ENCODE measurements at places on chromosomes 2 and 18.
A peak's percentile ranks its signal among the peaks of the same experiment; 100 is the strongest.

GRCh38 chr2:211423018-211423417 lies 866.6 kb downstream of the CPS1 start:
- DNase-seq = no peak

DNA sequence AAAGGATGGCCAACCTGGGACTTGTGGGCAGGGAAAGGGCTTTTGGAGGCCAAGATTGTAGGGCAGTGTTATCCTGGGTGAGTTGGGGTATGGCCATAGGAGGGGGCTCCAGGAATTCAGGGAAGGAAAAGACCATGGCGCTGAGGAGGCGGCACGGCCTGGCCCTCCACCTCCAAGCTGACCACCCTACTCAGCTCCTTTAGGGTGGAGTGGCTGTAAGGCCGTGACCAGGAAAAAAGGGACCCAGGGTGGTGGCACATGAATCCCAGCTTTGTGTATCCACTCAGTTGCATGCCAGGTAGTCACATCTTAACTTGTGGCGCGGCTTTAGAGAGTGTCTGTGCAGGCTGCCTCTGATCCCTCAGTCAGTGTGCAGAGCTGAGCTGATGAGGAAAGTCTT lies 168.1 kb downstream of the AGAP1 start:
- DNase-seq = no peak

DNA sequence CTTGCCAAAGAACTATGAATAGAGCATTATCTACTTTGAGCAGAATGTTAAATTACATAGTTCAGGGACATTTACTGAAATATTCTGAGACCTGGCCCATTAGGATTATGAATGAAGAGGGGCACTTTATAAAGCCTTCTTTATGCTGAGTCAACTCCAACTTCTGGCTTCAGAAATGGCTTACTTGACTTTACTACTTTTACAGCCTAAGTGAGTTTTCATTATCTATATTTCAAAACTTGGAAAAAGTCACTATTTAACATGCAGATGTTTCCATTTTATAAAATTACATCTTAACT lies 37.7 kb downstream of the SESTD1 start:
- no peak for DNase-seq

DNA sequence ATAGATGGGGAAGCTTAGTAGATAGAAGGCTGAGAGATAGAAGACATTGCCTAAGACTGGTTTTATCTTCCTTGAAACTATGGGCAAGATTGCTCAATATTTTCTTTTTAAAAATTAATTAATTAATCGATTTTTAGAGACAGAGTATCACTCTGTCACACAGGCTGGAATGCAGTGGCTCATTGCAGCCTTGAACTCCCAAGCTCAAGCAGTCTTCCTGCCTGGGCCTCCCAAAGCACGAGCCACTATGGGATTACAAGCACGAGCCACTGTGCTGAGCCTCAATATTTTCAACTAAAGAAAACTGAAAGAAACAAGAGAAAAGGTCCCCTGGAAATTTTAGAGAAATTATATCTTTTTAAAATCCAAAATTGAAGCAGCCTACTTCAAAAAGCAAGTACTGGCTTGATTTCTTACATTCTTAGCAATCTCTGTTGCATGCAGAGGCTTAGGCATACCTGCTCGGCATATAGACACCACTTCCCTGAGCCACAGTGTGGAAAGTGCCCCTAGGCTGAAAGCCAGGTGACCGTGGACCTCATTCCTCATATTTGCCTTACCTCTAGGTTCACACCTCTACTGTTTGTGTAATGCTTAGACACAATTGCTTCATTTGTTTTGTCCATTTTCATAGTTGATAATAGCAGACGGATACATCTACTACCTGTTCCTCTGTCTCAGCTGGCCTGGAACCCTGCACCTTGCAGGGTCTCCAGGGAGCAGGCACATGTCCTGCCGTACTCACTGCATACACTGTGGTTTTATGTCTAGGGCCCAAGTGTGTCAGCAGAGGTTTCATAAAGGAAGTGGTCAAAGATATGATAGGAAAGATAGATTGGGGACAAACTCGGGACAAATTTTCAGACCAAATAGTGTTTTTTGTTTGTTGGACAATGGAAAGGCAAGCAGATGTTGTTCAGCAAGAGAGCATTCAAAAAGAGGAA lies 166.5 kb upstream of the ALPP start:
- DNase-seq = no peak

DNA sequence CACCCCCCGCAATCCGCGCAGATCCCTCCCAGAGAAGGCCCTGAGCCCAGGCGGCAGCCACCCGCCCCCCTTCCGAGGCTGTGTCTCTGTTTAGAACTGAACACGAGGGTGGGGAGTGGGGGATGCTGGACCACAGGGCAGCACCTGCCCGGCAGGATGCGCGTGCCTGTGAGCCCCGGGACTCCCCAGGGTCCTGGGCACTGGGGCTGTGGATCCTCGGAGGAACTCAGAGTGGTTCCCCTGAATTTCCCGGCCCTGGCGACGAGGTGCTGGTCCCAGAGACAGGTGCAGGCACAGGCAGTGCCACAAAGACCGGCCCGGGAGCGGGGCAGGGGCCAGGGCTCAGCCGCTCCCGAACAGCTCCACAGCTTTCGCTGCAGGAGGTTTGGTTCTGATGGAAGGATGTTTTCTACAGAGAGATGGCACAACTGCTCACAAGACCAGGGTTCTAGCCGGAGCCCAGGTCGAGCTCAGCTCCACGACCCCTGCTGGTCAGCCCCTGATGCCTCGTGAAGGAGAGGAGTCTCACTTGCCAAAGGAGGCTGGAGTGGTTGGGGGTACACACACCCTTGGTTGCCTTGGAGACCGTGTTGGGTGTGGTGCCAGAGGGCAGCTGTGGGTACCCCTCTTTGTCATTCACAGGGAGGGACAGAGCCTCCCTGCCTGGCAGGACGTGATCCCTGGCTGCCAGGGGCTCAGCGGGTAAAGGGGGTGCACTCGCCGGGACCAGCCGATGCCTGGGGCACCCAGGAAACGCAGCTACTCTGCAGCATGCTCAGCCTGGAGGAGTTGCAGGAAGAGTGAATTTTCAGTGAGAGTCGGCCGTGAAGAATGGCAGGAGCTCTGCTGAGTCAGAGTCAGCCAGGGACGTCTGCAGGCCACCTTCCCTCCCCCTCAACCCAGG lies 4.4 kb upstream of the NEU4 start:
- DNase-seq = no peak

DNA sequence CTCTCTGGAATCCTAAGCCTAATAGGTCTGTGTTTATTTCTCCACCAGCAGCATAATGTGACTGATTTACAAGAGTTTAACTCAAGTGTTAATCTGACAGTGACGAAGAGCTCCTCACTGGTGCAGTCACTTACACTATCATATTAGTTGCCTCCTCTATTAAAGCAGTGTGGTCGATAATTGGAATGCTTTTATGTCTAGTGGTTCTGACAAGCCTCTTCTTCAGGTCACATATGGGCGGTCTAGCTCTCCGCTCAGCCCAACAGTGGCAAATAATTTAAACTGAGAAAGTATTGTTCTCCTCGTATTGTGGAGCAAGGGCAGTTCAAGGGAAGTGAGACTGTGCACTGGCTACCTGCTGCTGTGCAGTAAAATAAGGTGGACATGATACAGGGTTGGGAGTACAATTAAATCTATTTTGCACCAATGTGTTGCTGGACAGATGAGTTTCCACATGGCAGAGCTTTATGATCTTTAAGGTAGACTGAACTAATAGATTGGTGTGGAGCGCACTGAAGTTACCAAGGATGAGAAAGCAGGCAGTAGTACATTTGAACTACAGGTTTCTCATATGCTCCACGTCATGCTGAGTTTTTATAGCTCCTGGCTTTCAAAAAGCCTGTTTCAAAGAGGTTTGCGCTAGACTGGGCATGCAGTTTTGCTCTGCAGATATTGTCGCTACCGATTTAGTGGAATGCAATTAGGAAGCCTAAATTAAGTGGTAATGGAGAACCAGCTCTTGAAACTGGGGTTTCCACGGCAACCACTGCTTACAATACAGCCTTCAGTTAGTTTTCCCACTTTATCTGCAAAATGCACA lies 151.7 kb upstream of the POU3F3 start:
- no peak for DNase-seq

DNA sequence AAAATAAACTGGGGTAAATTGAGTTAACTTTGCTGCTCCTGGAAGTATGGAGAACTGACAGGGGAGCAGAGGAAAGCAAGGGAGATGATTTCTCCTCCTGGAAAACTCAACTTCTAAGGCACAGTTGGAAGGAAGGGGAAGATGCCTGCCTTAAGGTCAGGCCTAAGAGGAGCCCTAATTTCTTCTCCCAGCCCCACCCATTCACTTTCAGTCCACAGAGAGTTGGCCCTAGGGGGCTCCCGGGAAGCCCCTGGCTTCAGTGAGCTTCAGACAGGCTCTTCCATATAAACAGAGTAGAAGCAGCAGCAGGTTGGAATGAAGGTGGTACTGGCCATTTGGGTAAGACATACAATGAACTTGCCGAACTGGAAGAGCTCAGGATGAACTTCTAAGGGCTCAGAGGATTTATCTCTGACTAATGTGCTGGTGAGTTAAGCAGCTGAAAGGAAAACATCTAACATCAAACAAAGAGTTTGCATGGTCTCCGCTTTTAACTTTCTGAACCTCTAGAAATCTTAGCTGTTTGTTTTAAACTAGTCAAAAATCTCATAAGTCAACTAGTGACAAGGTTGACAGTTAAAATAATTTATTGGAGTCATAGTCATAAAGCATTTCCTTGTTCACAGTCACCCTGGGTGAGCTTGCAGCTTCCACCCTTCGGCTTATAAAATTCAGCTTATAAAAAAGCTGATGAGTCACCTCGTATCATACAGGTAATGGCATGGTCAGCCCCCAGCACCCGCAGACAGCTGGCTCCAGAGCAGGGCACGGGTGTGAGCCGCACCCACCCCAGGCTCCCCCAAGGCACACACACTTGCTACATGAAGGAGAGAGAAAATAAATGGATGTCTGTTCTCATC lies 9.8 kb downstream of the MALL start:
- peak; percentile 97 for DNase-seq

- no peak for DNase-seq
These were observed 58.1 kb downstream of the SKA1 start for GRCh38 chr18:50432915-50433314.

DNA sequence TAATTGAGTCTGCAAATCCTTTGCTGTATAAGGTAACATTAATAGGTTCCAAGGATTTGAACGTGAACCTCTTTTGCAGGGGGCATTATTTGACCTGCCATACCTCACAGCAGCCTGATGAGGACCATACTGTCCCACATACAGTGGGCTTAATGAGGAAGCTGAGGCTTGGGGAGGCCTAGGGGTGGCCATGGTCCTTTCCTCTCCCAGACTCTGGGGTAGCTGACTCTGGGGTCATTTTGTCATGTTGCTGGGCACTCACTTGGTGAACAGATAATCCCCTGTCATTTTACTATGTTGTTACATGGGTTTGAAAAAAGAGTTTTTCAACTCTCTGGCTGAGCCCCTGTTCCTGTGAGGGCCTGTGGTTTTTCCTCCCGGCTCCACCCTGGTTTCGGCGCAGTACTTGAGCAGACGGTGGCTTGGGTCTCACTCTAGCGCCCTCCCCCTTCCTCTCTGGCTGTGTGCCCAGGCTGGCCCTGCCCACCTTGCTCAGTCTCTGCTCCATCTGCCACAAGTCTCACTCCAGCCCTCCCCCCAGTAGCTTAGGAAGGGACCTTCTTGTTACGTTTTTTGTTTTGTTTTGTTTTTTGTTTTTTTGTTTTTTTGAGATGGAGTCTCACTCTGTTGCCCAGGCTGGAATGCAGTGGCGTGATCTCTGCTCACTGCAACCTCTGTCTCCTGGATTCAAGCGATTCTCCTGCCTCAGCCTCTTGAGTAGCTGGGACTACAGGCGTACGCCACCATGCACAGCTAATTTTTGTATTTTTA lies 21.0 kb downstream of the INPP4A start:
- DNase-seq = peak; percentile 67

DNA sequence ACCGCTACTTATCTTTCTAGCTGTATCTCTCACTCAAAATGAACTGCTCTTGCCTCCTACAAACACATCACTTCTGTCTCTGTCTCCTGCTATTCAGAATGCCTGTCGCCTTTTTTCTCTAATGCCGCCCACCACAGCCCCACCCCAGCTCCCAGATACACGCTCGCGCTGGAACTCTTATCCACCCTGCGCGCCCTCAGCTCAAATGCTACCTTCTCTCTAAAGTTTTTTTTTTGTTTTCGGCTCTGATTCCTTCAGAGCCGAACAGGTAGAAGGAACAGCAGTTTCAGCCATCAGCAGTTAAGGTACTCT lies 3.9 kb upstream of the SOS1 start:
- no peak for DNase-seq

DNA sequence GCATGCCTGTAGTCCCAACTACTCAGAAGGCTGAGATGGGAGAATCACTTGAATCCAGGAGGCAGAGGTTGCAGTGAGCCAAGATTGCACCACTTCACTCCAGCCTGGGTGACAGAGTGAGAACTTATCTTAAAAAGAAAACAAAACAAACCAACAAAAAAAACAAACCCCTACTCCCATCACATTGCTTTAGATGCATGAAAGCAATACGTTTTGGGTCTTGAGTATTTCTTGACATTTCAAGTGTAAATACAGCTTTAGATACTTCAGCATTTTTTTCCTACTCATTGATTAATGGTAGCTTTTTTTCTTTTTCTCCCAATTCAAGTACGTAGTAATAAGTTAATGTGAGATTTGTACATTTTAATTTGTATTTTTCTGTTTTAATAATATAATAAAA lies 20.3 kb downstream of the RASGRP3 start:
- DNase-seq = no peak

GRCh38 chr2:45607701-45608100 lies 3.4 kb downstream of the SRBD1 start:
- peak; percentile 28 for DNase-seq

GRCh38 chr18:24936691-24937090 lies 415.3 kb downstream of the ZNF521 start:
- DNase-seq = no peak

- no peak for DNase-seq
These were observed 62.1 kb downstream of the SCN3A start for GRCh38 chr2:165141601-165142354.

- DNase-seq = no peak
These were observed 161.9 kb upstream of the SIX2 start for GRCh38 chr2:45171136-45171501.

DNA sequence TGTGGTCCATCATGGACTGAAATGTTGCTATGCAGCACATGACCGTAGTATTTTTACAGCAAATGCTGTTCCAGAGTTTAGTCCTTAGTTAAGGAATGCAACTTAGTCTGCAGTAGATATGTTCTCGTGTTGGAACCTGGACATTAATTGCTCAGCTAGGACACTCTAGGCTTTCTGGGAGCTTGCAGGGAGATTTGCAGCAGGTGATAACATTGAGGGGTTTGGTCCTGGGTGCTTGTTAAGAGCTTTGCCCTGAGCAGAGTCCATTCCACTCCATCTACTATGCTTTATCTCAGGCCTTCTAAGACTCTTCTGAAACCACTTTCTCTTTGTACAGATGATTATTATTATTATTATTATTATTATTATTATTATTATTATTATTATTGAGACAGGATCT lies 27.1 kb downstream of the DRC1 start:
- no peak for DNase-seq

DNA sequence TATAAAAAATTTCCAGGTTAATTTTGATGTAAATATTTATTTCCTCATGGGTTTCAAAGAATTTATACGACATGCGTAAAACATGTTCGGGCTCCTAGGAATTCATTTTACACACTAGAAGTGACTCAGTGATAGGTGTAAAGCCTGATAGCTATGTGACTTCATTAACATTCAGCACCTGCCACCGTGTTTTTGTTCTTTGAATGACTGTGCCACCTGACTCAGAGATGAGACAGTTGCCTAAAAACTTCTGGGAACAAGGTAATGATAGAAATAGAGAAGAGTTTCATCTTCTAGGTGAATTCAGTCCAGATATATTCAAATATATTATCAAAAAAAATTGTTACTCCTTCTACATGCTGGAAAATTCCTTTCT lies 10.0 kb downstream of the IL1R2 start:
- no peak for DNase-seq

Measured in M059J (cell line).